NCI-H1105 (cell line): ENCODE measurements at places on chromosomes 7 and 10.
A peak's percentile ranks its signal among the peaks of the same experiment; 100 is the strongest.

DNA sequence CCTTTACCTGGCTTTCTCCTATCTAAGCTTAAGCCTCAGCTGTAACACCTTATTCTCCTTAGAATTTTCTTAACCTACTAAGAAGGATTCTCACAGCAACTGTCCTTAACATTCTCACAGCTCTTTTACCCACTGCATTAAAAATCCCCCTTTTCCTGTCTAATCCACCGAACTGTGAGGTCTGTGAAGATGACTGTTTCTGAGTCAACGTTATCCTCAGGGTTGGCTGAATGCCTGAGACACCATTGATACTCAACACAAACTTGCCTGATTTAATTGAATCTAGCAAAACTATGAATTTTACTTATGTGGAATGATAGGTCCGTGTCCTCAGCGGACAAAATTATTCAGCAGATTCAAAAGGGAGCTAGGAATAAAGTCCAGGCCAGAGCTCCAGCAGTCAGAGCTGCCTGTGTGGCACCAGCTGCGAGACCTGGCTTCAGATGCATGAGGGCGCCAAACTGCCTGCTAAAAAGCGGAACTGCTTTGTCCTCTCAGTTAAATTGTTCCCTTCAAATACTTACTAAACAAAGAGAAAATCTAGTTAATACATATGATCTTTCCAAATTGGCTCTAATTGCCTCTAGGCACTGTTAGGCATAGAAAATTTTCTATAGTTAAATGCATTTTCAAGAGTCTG is 33.4 kb upstream of the VWDE start:
- peak; percentile 96 for DNase-seq

GRCh38 chr10:89470628-89471027 is 56.3 kb downstream of the IFIT5 start:
- DNase-seq: no peak

GRCh38 chr7:144090667-144091066 is 4.6 kb downstream of the OR2A12 start:
- no peak for DNase-seq

- no peak for DNase-seq
These were observed 19.0 kb downstream of the GPER1 start for GRCh38 chr7:1106793-1107421.

DNA sequence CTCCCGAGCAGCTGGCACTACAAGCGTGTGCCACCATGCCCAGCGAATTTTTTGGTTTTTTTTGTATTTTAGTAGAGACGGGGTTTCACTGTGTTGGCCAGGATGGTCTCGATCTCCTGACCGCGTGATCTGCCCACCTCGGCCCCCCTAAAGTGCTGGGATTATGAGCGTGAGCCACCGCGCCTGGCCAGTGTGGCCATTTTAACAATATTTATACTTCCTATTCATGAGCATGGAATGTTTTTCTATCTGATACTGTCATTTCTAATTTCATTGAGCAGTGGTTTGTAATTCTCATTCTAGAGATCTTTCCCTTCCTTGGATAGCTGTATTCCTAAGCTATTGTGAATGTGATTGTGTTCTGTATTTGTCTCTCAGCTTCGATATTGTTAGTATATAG is 96.2 kb downstream of the GLCCI1 start:
- no peak for DNase-seq

DNA sequence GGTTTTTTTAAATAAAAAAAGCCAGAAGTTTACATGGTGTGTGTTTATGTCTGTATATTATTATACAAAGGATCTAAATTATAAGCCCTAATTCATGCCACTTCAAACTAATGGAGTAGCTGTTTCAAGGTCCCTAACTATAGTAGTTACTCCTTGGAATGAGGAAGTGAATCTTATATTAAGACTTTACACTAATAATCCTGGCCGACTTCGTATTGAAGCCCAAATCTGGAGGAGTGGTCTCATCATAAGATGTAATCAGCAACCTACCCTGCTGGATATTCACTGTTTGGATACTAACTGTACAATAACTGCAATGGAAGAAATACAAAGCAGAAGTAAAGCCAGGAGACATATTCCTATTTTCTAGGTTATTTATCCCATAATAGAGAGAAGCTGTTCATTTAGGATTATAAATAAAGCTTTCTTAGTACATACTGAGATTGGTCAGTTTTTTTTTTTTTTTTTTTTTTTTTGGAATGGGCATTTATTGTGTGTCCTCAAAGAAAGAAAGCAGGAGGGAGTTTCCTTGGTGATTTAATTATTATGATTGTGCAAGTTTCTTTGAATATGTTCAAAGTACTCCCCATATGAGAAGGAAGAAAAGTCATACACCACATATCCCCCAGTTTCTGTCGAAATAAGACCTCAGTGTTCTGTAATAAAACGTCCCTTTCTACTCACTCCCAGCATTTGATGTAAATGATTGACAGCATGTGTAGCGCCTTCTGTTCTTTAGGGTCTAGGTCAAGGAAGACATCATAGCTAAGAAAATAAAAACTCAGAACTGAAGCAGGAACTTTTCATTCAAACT is 397.8 kb downstream of the EXOC4 start:
- DNase-seq: no peak

DNA sequence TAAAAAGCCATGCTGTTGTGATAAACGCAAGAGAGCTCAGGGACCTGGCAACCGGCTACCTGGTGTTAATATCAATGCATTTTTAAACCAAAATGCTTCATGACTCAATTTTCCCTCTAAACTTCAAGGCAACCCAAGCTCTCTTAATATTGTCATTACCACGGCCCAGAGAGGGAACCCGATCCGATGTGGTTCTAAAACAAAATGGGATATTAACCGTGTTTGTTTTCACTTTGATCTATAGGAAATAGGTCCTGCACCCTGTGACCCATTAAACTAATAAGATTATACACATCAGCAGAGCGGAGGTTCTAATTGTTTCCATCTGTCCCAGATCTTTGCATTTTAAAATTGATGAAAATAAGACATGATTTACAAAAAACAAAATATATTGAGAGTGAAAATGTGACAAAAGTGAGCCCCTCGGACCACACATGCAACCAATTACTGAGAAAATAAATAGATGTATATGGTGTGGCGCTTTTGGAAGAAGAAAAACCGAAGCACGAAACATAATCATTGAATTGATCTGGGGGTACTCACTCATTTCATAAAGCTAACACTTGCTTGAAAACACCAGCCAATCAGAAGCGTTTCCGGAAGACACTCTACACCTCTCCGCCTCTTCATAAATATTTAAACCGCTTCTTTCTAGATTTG is 290.3 kb upstream of the NFE2L3 start:
- no peak for DNase-seq

DNA sequence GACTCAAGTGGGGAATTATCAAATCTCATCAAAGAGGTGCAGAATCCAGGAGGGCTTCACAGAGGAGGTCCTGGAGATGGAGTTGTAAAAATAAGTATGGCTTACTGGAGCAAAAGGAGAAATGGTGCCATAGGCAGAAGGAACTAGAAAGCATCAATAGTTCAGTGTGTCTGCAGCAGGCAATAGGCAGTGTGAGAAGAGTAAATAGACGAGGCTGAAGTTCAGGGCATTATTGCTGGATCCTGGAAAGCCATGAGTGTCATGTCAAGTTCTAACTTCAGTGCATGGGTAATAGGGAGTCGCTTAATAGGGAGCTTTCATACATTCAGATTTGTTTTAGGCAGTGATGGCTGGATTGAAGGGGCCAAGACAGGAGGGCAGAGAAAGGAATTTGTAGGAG is 39.3 kb downstream of the CYP26A1 start:
- no peak for DNase-seq

GRCh38 chr10:44949127-44949802 is 10.3 kb upstream of the RASSF4 start:
- no peak for DNase-seq

GRCh38 chr10:47223236-47223635 is 76.8 kb upstream of the GDF10 start:
- DNase-seq: no peak

- no peak for DNase-seq
These were observed 79.6 kb downstream of the INPP5A start for GRCh38 chr10:132616996-132617736.

- DNase-seq: no peak
These were observed 10.2 kb downstream of the PYROXD2 start for GRCh38 chr10:98404571-98405359.

DNA sequence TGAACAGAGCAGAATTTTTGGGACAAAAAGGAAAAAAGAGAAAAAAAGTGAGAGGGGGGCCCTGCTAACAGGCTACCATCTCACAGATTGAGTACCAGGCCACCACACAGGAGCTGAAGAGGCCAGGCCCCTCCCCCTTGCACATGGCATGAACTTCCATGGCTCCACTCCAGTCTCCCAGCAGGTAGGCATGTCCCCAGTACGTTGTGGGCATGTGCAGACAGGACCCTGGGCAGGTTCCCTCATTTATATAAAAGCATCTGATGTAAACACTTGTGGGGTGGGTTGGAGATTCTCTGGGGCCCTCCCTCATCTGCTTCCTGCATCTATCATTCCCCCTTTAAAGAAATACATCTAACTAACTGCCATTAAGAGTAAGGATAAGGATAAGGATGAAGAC is 45.0 kb upstream of the AKR1C1 start:
- no peak for DNase-seq

GRCh38 chr7:138502023-138502767 is 42.1 kb downstream of the TRIM24 start:
- no peak for DNase-seq

GRCh38 chr7:130353196-130353595 is 8.6 kb downstream of the CPA5 start:
- DNase-seq: no peak

- no peak for DNase-seq
These were observed 28.1 kb upstream of the PTN start for GRCh38 chr7:137371616-137372015.

DNA sequence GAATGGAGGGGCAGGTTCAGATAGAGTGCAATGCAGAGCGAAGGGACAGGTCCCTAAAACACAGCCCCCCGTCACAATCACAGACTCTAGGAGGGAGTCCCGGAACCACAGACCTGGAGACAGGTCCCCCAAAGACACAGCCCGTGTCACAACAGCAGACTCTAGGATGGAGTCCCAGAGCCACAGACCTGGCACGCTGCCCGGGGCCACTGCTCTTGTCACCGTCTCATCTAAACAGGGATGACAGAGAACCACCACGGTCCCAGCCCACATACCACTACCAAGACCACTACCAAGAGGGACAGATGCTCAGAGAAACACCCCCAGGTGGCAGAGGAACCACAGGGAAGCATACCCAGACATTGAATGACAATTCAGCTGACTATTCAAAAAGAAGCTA is 183.9 kb downstream of the TCERG1L start:
- DNase-seq: no peak

GRCh38 chr7:28180364-28181147 is at the start of gene JAZF1:
JAZF1 (minus strand) TSS chr7:28180795.
- DNase-seq: peak; percentile 69

DNA sequence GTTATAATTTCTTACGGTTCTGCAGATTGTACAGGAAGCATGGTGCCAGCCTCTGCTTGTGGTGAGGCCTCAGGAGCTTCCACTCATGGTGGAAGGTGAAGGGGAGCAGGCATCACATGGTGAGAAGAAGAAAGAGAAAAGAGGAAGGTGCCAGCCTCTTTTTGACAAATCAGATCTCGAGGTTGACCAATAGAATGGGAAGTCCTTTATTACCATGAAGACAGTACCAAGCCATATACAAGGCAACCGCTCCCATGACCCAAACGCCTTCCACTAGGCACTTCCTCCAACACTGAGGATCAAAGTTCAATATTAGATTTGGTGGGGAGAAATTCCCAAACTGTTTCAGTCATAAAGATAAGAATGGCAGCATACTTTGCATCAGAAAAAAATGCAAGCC is 502.8 kb downstream of the GLRX3 start:
- DNase-seq: no peak

GRCh38 chr7:26853788-26854393 is 10.5 kb downstream of the SKAP2 start:
- DNase-seq: peak; percentile 45

DNA sequence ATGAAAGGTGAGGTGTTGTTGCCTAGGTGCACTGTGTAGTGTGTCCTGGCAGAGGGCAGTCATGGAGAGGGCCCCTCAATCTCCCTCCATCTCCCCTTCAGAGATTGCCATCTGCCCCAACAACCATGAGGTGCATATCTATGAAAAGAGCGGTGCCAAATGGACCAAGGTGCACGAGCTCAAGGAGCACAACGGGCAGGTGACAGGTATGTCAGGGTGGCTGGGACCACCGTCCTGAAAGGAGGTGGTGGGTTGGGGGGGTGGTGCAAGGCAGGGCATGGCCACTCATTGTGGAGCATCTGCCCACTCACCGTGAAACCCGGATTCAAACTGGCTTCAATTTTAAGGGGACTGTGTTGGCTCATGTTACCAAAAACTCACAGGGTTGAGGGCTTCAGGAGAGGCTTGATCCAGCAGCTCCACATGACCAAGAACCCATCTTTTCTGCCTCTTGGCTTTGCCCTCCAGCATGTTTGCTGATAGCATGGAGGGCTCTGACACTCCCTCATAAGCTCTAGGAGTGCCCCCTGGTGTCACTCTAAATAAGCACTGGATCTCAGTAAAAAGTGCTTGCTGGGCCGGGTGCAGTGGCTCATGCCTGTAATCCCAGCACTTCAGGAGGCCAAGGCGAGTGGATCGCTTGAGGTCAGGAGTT is 12.2 kb downstream of the ARPC1B start:
- no peak for DNase-seq

GRCh38 chr7:149053384-149053783 is 25.1 kb upstream of the PDIA4 start:
- DNase-seq: no peak

GRCh38 chr10:60208676-60209269 is 180.9 kb downstream of the ANK3 start:
- no peak for DNase-seq

DNA sequence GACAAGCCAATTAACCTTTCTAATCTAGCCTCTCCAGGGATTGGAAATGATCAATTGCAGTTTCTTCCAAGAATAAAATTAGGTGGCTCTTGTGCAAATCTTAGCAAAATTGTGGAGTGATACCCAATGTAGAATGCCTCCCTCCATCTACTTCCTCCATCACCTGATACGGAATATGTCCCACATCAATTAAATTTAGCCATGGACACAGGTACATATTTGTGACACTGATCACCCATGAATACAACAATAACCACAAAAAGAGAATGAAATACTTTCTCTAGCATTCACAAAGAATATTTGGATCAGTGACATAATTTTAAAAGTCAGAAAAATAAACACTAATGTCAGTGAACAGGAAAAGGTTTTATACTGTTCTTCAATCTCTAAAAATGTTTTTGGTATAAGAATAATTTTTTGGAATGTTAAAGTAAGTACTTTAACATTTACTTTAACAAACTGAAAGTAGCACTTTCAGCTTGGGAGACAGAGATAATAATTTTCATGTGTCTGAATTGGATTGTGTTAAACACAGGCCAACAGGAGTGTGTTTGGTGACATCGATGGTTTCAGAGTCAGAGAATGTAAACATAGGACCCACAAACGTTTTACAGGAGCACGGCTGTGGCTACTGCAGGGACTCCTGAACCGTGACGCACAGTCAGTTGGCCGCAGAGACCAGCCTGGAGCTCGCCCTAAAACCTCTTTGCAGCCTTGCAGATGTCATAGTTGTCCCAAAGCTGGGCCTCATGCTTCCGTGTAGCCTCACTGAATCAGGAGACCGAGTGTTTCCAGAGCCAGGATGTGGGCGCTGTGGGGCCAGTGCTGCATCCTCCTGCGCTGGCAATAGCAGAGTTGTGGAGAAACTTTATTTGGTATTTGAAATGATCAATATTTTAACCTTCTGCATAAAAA is 7.2 kb downstream of the RBM20 start:
- DNase-seq: no peak

- DNase-seq: peak; percentile 65
These were observed 13.6 kb upstream of the KAZALD1 start for GRCh38 chr10:101047961-101048892.
